ENCODE measurements at places on chromosomes 4 and X. TPM values are rescaled to one million over a fixed set of nuclear protein-coding genes. Genes with fewer than 3 reads are reported as not detected.

The SSX3 gene
- not detected for total RNA-seq

The ATRX gene
- 142 TPM for total RNA-seq

The GPR143 gene
- total RNA-seq = not detected

The KCNIP4 gene
- not detected for total RNA-seq

DNA sequence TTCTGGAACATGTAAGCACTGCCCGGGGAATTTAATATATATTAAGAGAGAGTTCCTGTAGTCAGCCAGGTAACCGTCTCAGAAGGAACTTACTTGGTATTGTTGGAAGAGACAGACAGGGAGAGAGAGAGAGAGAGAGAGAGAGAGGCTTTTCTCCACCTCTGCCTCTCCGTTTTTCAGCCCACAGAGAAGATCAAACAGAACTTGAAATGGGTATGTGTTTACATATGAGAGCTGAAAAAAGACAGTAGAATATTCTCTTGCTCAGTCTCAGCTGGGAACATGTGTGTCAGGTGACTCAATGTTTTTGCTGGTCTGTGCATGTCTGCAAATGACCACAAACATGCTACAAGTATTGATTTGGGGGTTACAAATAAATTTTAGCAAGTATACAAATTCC, 81.9 kb downstream of the MAGED1 start:
- no peak for DNase-seq

DNA sequence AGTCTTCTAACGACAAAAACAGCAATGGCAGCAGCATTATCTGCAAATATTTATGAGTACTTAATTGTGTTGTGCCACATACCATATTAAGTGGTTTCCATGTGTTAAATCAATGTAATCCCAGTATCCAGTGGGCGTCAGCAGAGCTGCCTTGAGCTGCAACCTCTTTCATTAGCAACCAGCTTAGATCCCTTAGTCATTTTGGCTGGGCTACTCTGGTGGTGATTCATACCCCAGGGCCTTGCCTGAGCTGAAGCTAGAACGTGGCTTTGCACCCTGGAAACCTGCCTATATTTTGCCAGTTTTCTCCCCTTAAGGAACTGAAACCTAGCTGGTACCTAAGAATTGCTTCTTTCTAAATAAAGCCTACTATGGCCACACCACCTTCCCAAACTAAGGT, 474.3 kb upstream of the FTHL17 start:
- DNase-seq = no peak

- DNase-seq = no peak
Observed at GRCh38 chr4:113561758-113562157, 199.8 kb downstream of the CAMK2D start.

- no peak for DNase-seq
Observed at GRCh38 chr4:109912706-109913595, at the start of gene EGF. Gene EGF (plus strand): TSS chr4:109912883. CDS start chr4:109913336, 453 bp downstream.

GRCh38 chr4:60657807-60658206, 542.3 kb upstream of the ADGRL3 start:
- DNase-seq = no peak

- DNase-seq = no peak
Observed at GRCh38 chr4:100367451-100367850, 150.4 kb downstream of the EMCN start.

GRCh38 chr4:108906866-108907367, 144.1 kb upstream of the ETNPPL start:
- no peak for DNase-seq
